Urinary bladder (tissue), 4 donors: ENCODE measurements at places on chromosomes 1 and 21. TPM values are rescaled to one million over a fixed set of nuclear protein-coding genes. Genes with fewer than 3 reads are reported as not detected.

The EGLN1 gene
- polyA plus RNA-seq: 26.3 TPM

- no peak for DNase-seq
Observed at GRCh38 chr1:167643441-167643840, 13.4 kb downstream of the RCSD1 start.

DNA sequence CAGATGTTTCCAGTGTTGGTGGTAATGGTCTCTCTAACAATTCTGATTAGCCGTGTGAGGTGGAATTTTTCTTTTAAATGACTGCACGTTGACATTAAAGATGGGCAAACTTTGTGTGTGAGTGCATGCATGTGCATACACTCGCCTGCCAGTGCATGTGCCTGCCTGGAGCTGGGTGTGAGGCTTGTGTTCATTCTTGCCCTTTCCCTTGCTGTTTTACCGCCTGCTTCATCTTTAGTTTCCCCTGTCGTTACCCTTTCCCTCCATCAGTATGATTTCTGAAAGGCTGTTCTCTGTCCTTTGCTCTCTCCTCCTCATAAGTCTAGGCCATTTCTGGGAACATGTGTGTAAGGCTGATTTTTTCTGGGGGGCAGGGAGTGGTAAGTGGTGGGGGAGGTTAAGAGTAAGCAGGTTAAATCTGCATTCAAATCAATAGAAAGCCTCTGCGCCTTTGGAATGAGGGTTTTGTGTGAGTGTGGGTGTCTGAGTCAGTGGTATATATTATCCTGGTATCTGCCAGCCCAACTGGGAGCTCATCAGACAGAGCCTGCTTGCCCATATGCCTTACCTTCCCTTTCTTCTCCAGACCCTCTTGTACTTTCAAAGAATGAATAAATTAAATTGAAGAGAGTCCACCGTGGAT lies 112.5 kb downstream of the PBX1 start:
- no peak for DNase-seq

DNA sequence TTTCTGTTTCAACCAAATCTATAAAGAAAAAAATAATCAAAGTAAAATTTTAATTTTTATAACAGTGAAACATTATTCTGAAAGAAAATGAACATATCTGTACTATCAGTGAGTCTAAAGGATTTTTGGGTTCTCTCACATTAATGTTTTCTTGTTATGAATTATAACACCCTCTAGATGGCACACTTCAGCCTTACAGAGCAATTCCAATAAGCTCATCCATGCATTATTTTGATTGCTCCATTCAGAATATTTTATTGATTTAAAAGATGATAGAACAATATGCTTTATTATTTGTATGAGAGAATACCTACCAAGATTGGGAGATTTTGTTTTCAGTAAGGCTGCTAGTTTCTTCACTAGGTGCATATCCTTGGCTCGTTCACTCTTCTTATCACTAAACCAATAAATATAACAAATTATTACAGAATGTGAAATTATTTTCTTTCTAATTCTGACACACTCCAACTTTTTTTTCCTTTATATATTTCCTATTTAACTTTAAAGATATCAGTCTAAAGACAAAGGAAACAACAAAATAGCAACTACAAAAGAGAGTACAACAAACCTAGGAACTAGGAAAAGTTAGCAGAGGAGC lies 82.4 kb downstream of the RAB3GAP2 start:
- DNase-seq: no peak

The OR2G6 gene
- polyA plus RNA-seq: not detected

DNA sequence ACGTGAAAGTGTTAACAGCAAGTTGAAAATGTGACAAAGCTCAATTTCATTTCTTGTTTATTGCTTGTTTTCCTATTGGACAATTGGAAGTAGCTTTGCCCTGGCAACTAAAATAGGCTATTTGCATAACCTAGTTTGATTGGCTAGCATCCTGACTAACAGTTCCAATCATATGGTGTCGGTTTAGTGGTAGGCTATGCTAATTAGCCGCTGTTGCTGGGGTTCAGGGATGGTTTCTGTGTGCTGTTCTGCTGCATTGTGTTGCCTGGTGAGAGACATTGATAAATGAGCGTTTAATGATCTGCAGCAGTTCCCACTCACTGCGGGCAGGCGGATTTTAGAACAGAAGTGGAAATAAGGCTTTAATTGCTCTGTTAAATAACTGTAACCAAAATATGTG lies 68.5 kb downstream of the DYRK1A start:
- DNase-seq: peak; percentile 82

- DNase-seq: no peak
Observed at GRCh38 chr1:156248323-156248683, 447 bp upstream of the PAQR6 start.

GRCh38 chr1:153946622-153947241 lies at the start of gene DENND4B:
TSS of gene DENND4B (minus strand) at chr1:153946718. CDS start at chr1:153944374, 2,344 bp downstream.
- DNase-seq: no peak

DNA sequence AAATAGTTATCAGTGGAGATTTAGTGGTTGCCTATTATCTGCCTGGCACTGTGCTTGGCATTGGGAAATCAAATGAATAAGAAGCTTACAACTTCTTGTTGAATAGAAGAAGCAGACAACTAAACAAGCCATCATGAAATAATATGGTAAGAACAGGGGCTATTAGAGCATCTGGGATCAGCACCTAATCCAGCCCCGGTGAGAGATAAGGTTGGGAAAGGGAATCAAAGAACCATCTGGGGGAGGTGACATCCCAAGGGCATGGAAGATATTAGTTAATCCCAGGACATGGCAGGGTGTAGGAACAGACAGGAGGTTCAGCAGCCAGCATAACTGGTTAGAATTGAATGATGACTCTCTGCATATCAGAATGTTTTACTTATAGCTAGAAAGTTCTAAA lies 36.3 kb upstream of the SUCO start:
- DNase-seq: no peak

DNA sequence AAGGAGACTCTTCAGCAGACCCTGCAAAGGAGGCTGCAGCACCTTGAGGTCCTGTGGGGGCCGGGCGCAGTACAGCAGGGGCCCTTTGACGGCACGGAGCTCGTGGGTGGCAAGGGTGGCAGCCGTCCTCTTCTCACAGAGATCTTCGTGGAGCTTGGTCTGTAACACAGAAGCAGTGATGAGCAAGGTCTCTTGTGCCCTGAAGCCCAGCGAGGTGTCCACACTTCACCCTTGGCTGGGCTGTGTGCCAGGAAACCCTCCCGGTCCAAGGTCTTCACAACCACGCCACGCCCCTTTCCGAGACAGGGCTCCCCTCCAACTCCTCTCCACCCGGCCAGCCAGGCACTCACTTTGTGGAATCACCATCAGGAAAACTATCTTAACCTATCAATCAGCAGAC lies 11.3 kb downstream of the LRRC47 start:
- DNase-seq: no peak

DNA sequence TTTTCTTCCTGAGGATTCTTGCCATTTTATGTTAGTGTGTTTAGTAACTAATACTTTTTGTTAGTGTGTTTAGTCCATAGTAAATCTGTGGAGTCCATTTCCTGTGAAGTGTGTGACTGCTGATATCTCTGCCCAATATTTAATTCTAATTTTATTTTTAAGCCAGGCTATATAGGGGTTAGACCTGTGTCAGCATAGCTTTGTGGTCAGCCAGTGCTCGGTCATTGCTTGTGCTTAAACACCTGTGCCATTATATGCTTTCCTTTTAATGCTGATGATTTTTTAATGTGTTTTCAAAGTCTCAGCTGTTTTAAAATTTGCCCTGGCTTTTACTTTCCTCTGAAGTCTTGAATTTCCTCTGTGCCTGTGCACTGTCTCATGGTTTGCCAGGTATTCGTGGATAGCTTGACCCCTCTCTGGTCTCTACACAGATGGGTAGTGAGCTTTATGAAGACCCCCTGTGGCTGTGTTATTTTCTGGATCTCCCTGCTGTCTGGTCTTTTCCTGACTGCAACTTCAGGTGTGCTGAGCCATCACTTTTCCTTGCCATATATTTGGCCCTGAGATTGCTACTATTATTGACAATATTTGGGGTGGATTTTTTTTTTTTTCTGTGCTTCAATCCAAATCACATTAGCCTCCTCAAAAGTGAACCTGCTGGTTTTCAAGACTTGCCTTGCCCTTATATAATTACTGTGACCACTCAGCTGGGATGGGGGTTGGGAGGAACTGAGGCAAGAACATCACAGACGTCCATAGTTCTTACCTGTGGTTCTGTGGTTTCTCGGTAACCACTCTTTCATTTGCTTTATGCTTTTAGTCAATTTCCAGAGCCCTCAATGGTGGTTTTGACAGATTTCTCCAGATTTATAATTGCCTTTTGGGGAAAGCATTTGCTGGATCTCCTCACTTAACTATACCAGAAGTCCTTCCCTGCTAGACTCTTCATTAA lies 59.6 kb downstream of the RPS6KC1 start:
- no peak for DNase-seq
